ENCODE measurements at places on chromosomes 1 and 21. TPM values are rescaled to one million over a fixed set of nuclear protein-coding genes. Genes with fewer than 3 reads are reported as not detected.

S100A6 gene
- 1,175 TPM for total RNA-seq

RNU1-4 gene
- under 0.01 TPM for total RNA-seq

SHE gene
- 0.07 TPM for total RNA-seq

LINGO4 gene
- not detected for total RNA-seq

CDC42BPA gene
- 47.7 TPM for total RNA-seq

CACNA1S gene
- total RNA-seq: not detected

UMODL1 gene
- 0.03 TPM for total RNA-seq

LAMC1 gene
- 853 TPM for total RNA-seq

CFAP57 gene
- total RNA-seq: 0.30 TPM

KCNJ15 gene
- 2.4 TPM for total RNA-seq

C2CD4D gene
- total RNA-seq: not detected

CDC7 gene
- 1.8 TPM for total RNA-seq

HEATR1 gene
- total RNA-seq: 29.2 TPM

C8B gene
- not detected for total RNA-seq

SGIP1 gene
- 29.0 TPM for total RNA-seq

LAMB3 gene
- 40.1 TPM for total RNA-seq

MPL gene
- total RNA-seq: not detected

CD1E gene
- not detected for total RNA-seq

CASZ1 gene
- 0.50 TPM for total RNA-seq

SPRR1A gene
- total RNA-seq: not detected

INSRR gene
- total RNA-seq: under 0.01 TPM

ABCA4 gene
- 0.65 TPM for total RNA-seq

OR2M3 gene
- total RNA-seq: not detected

FABP3 gene
- 40.1 TPM for total RNA-seq

Data from smooth muscle cell of the pulmonary artery (primary cell).